ENCODE measurements at places on chromosomes 12 and 14.

DNA sequence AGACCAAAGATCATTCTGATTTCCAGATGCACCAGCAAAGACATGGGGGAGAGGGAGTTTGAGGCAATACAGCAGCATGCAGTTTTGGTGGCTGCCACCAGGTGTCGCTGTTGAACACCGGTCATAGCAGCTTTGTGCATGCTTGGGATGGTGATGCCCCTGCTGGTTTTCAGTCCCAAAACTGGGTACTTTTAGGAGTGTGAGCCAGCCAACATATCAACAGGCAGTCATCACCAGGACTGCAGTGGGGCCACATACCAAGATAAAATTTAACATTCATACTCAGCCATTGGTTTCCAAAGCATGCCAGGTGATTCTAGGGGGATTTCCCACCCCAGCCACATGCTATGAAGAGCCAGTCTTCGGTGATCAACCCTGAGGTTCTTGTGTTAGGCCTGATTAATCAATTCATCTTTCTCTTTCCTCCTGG lies 64.2 kb downstream of the PHETA1 start:
- no peak for DNase-seq

- no peak for DNase-seq
Observed at GRCh38 chr14:69569859-69570258, 4.8 kb downstream of the CCDC177 start.

- peak; percentile 69 for DNase-seq
Observed at GRCh38 chr12:91577586-91578539, 395.2 kb upstream of the DCN start.

DNA sequence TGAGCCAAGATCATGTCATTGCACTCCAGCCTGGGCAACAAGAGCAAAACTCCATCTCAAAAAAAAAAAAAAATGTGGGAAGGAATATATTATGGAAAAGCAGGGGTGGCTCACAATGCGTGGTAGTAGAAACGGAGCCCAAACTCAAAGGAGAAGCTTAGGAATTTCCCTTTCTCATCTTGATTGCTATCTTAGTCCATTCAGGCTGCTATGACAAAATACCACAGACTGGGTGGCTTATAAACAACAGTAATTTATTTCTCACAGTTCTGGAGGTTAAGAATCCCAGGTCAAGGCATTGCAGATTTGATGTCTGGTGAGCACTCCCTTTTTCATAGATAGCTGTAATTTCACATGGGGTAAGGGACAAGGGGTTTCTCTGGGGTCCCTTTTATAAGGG lies 153.8 kb upstream of the KRR1 start:
- no peak for DNase-seq

DNA sequence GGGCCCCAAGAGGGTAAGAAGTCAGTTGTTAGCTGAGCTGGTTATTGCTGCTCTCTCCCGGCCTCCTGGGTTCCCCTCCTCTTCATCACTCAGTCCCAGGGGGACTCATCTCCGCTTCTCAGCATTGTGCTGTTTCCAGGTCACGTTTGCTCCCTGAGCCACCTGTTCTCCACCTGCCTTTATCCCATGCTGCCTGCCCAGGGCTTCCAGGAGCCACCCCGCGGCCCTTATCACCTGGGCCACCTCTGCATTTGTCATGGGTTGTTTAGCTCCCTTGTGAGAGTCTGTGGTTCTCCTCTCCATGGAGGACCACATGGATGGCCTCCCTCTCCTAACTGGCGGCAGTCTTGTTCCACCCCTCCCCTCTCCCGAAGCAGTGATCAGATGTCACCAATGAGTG lies 36.0 kb downstream of the SYNDIG1L start:
- no peak for DNase-seq

- DNase-seq, result no peak
Observed at GRCh38 chr12:125453751-125454150, 388.5 kb downstream of the AACS start.

- DNase-seq, result no peak
Observed at GRCh38 chr12:4143896-4144295, 129.7 kb upstream of the CCND2 start.
